ENCODE measurements at places on chromosomes 3 and 15.

DNA sequence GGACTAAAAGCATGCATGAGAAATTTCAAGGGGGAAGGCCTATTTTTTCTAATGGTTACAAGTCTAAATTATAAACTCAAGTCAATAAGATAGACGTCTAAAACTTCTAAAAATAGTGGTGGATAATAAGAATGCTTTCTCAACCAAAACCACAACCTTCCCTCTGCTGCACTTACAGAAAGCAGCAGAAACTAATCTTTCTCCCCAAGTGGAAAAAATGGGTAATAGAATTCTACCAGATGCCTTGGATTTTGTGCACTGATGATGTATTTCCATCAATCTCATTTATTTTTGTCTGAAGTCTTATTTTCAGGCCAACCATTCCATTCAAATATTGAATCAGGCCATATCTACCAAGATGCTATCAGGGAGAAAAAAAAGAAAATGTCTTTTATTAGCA, 344.7 kb downstream of the NEK10 start:
- DNase-seq, result no peak

DNA sequence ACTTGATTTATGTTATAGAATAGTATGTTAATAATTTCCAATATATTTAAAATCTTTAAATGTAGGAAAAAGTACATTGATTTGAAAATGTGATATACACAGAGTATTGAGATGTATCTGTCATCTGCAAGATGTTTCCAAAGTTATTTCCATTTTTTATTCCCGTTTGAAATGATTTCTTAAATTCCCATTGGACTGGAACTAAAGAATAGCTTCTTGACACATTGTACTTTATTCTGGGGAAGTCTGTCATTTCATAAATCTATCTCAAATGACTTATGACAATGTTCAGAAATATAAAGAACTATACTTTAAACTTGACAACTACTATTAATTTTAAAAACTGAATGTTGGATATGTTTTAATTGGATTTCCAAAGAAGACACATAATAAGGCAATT, 489.6 kb downstream of the ROBO2 start:
- DNase-seq, result no peak

- no peak for DNase-seq
Observed at GRCh38 chr3:176274161-176274560, 923.1 kb downstream of the TBL1XR1 start.

GRCh38 chr3:125214738-125215137, 2.2 kb upstream of the SLC12A8 start:
- DNase-seq, result peak; percentile 58

DNA sequence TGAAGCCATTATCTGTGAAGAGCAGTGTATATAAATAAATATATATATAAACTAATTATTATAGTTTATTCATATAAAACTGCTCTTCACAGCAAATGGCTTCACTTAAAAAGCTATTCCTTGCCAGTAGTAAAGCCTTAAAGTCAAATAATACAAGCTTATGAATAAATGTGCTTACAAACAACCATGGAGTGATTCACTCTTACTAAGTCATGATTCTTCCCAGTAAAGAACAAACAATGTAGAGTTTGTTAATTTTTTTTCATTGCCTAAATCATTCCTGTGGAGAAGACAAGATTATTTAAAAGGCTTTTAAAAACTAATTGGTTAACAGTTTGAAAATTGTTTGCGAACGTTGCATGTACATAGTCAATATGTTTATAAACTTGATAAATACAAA, 140.7 kb downstream of the PLCH1 start:
- no peak for DNase-seq

GRCh38 chr3:177251755-177252154, 54.5 kb upstream of the TBL1XR1 start:
- DNase-seq, result no peak

DNA sequence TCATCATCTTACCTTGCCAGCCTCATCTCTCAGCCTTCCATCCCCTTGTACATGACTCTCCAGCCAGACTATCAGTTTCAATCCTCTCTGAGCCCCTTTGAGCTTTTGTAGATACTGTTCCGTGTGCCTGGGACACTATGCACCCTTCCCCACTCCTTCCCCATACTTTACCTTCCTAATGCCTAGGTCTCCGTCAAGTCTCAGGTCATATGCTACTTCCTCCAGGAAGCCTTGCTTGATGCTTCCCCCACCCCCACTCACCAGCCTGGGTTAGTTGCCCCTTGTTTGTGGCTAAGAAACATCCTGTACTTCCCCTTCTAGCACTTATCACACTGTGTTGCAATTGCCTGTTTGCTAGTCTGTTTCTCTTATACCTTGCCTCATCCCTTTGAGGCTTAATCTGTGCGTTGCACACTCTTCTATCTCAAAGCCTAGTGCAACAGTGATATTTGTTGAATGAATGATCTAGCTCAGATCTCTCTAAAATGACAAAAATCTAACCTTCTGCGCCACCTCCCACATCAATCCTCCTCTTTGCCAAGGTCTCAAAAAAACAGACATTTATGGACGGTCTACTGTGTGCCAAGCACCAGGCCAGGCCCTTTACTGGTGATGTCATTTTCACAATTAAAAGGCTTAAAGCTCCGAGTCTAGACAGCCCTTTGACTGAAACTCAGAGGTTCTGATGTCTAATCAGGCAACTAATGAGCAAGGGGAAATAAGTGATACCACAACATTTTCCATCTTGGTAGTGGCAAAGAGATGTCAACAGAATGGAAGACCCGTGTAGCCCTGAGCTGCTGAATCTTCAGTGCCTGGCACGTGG, 6.5 kb upstream of the USP3 start:
- peak; percentile 86 for DNase-seq

- no peak for DNase-seq
Observed at GRCh38 chr3:17674082-17674686, 68.2 kb downstream of the TBC1D5 start.

- DNase-seq, result no peak
Observed at GRCh38 chr15:53979051-53979788, 979 bp downstream of the UNC13C start.

GRCh38 chr15:68354268-68354667, 76.7 kb downstream of the FEM1B start:
- DNase-seq, result no peak

- DNase-seq, result peak; percentile 26
Observed at GRCh38 chr3:50241713-50242380, 5.8 kb downstream of the GNAI2 start.

DNA sequence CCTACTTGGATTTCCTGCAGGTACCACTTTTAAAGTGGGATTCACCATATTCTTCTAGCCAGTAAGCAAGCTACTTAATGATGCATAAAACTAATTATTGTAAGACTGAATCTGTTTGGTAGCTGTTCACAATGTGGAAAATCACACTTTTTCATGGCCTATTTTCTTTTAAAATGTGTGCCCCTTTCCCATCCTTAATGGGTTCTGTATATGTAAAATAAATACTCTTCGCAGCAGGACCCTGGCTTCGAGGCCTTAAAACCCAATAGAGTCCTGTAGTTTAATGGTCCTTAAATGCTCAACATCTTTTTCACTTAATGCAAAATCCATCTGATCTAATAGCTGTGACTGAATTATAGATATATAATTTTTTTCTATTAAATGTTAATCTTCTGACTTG, 111.0 kb downstream of the UACA start:
- no peak for DNase-seq

DNA sequence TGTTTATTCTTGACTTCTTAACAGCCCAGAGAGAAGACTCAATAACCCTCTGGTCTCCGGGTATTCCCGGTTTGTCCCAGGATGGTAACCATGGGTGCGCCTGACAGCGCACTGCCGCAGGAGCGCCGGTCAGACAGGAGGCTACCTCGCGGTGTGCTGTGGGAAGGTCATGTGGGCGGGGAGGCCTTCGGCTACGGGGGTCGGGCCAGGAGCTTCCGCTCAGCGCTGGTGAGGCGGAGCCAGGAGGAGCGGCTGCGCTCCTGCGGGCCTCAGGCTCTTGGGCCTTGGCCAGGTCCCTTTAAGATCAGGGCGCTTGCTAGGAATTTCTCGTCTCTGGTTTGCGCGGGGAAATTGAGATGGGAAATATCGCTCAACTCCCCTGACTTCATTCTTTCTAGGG, 182.3 kb upstream of the NDN start:
- no peak for DNase-seq

DNA sequence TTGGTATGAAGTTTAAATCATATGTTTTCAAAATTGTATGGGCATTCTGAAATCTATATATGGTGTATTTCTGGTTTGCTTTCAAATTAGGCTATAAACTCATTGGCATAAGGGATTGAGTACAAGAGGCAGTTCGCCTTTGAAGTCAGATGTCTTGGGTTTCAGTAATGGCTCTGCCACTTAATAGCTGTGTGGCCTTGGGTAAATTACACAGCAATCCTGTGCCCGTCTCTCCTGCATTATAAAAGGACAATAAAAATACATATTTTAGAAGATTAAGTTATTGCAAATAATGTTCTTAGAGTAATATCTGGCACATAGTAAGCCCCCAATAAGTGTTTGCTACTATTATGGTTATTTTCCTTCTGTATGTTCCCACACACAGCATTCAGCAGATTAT, 20.4 kb upstream of the STRIT1 start:
- no peak for DNase-seq

DNA sequence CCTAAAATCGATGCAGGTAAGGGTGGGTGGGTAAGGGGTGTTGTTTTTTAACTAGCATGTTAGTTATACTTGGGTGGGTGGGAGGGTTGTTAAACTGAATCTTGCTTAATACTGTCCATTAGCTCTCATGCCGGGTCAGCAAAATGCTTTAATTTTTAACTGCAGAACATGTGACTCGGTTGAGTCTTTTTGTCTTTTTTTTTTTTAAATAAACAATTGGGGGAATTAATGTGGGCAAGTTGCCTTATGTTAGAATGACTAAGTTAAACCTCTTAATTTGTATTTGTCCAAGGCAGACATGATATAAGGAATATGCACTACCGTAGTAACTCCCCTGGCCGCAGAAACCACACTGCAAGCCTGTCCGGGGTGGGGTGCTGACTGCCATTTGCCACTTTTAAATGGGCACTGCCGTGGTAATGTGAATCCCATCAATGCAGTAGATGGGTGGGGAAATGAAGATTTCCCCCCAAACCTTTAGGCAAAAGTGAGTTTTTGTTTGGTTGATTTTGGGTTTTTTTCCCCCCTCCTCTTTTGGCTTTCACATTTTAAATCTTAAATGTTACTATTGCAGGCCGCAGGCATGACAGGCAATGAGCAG, 54.3 kb upstream of the CCR4 start:
- no peak for DNase-seq

GRCh38 chr3:73379465-73379864, 245.3 kb downstream of the PDZRN3 start:
- DNase-seq, result no peak

GRCh38 chr3:171526869-171527268, 66.7 kb upstream of the TNIK start:
- DNase-seq, result no peak

GRCh38 chr3:5185093-5185673, 2.3 kb upstream of the EDEM1 start:
- no peak for DNase-seq

GRCh38 chr15:89530976-89531375, 34.6 kb upstream of the RHCG start:
- no peak for DNase-seq

DNA sequence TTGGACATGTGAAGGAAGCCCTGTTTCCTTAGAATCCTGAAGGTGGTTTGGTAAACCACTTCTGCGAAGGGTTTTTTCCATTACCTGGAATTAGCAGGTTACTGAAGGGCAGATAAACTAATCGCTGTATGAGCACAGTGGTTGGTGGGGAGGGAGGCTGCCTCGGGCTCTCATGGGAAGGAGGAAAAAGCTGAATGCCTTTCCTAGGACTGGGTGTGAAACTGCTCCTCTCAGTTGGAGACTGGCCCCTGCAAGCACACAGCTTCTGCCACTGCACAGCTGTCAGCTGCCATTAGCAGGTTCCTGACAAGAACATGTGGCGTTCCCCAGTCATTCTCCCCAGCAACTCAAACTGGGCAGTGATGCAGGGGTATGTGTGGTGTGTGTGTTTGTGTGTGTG, 376.3 kb downstream of the GAP43 start:
- no peak for DNase-seq

- DNase-seq, result no peak
Observed at GRCh38 chr15:31275331-31276262, 51.0 kb upstream of the KLF13 start.

- no peak for DNase-seq
Observed at GRCh38 chr15:58527573-58528187, 95.9 kb downstream of the LIPC start.

DNA sequence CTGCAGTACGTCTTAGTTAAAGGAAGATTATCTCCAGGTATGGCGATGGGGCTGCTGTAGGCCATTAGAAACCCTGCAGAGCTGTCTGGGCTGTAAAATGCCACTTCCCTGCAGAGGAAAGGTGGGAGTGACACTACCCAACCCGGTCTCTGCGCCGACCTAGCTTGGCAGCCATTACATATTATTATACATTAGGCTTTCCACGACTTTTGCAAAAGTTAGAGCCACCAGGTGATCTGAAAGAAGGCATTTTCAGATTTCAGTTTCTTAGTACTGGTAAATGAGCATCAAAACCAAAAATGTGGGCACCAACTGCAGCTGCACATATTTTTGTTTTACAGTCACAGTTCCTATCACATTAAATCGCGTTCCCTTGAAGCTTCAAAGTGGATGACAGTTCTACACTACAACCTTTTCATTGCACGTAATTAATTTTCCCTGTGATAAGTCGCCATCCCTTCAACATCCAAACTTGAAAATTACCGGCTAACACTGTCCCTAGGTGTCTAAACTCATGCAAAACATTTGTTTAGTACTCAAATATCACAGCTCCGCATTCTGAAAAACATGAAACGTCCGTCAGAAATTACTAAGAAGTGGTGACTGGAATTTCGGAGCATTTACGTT, 81.4 kb upstream of the CHD2 start:
- no peak for DNase-seq

- no peak for DNase-seq
Observed at GRCh38 chr3:28224430-28224829, 17.0 kb upstream of the CMC1 start.

DNA sequence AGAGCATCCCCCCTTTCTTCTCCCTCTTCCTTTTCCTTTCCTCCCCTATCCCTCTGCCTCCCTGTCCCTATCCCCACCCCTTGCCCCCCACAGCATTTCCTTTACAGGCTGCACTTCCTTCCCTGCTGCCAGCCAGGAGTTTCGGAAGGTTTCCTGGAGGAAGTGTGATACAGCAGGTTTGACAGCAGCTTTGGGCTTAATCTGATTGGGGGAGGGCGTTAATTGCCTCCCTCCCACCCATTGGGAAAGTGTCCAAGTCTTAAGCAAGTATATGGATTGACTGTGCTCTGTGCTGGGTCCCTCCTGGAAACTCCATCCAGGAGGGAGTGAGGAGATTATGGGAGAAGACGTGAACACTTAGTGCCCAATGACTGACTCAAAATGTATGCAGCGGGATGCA, 1.8 kb downstream of the SCAMP5 start:
- DNase-seq, result no peak

GRCh38 chr15:94476686-94477085, 245.3 kb downstream of the MCTP2 start:
- no peak for DNase-seq

- no peak for DNase-seq
Observed at GRCh38 chr15:100642950-100643338, 40.6 kb downstream of the ASB7 start.

DNA sequence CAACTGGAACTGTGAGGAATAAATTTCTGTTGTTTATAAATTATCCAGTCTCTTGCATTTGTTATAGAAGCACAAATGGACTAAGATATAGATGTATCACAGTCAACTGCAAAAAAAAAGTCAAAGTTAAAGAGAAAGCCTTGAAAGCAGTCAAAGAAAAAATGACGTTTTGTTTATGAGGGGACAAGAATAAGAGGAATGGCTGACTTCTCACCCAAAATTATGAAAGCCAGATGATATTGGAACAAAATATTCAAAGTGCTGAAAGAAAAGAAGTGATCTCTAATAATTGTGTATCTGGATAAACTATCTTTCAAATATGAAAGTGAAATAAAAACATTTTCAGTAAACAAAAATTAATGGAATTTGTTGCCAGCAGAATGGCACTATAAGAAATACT, 171.8 kb upstream of the IGF1R start:
- no peak for DNase-seq
